ENCODE measurements at places on chromosomes 16 and 17.
A peak's percentile ranks its signal among the peaks of the same experiment; 100 is the strongest.

DNA sequence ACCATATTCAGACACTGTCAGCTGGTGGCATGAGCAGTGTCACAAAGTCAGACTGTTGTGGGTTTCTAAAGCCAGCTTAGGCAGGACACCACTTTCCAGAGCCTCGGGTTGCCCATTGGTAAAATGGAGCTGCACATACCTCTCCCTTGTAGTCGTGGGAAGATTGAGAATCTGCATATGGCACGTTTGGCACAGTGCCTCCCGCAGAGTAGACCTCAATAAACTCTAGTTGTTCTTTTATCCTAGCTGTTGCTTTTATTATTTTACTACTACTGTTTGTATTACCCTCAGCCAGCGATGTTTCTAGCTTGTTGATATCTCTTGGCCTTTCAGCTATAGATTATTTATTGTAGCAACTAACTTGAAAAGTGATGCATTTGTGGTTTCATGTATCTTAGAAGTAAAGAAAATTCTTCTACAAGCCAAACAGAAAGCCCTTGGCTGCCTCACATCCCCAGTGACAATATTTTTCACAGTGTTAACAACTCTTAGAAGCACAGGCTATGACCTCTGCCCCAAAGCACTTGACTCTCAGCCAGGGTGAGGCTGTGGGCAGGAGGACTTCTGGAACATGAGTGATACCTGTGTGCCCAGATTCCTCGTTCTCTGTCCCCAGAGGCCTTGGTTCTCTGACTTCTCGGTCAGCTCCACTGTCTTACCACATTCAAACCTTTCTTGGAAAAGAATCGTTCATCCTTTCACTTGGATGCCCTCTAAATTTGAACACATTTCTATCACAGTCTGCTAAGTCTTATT is 351.6 kb downstream of the SNX29 start:
- H3K4me3 ChIP-seq: no peak overlapping the region
- H3K27me3 ChIP-seq: no peaks in the 10 kb centered on the region
- peaks cover 32% of the 10 kb centered on the region for H3K4me1 ChIP-seq

DNA sequence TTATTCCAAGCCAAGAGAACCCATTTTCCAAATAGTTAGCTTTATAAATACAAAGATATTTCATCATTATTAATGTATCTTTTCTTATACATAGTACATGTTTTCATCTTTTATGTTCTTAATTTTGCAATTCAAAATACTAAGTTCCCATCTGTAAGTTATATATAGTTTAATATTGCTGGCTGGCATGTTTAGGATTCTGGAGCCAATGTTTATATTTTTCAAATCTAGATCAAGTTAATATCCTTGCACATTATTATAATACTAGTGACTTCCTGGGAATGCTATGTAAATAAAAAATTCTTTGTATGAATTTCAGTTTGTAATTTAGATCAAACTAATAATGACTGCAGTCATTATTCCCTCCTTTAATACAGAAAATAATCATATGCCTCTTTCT is 189.7 kb downstream of the CNTNAP4 start:
- H3K27me3 ChIP-seq: no peaks in the 10 kb centered on the region
- no peak overlapping the region for H3K27ac ChIP-seq
- no peak overlapping the region for H3K4me3 ChIP-seq
- H3K4me1 ChIP-seq: no peaks in the 10 kb centered on the region

- H3K27me3 ChIP-seq: no peaks in the 10 kb centered on the region
- no peak overlapping the region for H3K27ac ChIP-seq
- no peak for DNase-seq
- no peaks in the 10 kb centered on the region for H3K36me3 ChIP-seq
- no peak overlapping the region for H3K4me3 ChIP-seq
- peaks cover 6% of the 10 kb centered on the region for H3K4me1 ChIP-seq
Measured at GRCh38 chr16:56852401-56852730, 12.6 kb upstream of the SLC12A3 start.

DNA sequence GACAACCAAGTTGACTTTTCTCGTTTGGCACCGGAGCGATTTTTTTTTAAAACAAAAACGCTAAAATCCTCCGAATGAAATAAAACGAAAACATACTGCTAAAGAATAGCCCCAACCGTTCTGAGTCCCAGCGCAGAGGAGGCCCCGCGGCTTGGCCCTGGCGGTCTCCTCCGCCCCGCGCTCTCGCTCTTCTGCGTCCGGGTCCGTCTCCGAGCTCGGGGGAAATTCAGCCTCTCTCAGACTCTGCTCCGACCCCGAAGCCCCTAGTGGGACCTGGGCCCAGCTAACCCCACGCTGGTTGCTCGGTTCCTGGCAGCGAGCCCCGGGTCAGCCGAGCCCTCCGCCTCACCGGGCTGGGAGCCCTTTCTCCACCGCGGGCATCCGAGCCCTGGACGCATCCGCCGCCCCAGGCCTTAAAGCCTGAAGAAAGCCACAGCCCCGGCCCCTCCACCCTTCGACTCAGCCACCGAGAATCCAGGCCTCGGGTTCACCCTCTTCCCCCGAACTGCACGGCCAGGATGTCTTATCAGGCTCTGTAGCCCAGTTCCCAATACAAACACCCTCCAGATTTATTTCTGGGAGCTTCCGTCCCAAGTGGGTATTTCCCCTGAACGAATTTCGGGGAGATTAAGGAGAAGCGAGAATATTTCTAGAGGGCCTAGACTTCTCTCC is 1.2 kb downstream of the TBX2 start:
- peak; percentile 24 for DNase-seq
- H3K36me3 ChIP-seq: peaks cover 22% of the 10 kb centered on the region
- H3K27ac ChIP-seq: peak overlapping the region; percentile 72
- H3K4me1 ChIP-seq: peaks cover 25% of the 10 kb centered on the region
- H3K4me3 ChIP-seq: peak overlapping the region; percentile 63
- peaks cover 47% of the 10 kb centered on the region for H3K27me3 ChIP-seq

- H3K4me1 ChIP-seq: no peaks in the 10 kb centered on the region
- H3K4me3 ChIP-seq: no peak overlapping the region
- no peaks in the 10 kb centered on the region for H3K27me3 ChIP-seq
- DNase-seq: peak; percentile 75
- H3K36me3 ChIP-seq: no peaks in the 10 kb centered on the region
Measured at GRCh38 chr16:63289834-63290460, 1253.7 kb upstream of the CDH8 start.

- no peak overlapping the region for H3K27ac ChIP-seq
- H3K36me3 ChIP-seq: no peaks in the 10 kb centered on the region
- H3K4me1 ChIP-seq: no peaks in the 10 kb centered on the region
- DNase-seq: no peak
Measured at GRCh38 chr17:79974566-79975497, 60.8 kb downstream of the TBC1D16 start.

GRCh38 chr16:52819808-52820207 is 232.9 kb downstream of the CHD9NB start:
- H3K27ac ChIP-seq: no peak overlapping the region
- DNase-seq: no peak
- peaks cover 13% of the 10 kb centered on the region for H3K4me1 ChIP-seq
- no peak overlapping the region for H3K4me3 ChIP-seq
- H3K36me3 ChIP-seq: no peaks in the 10 kb centered on the region

GRCh38 chr16:57689762-57690558 is 4.6 kb upstream of the DRC7 start:
- H3K27me3 ChIP-seq: no peaks in the 10 kb centered on the region
- peaks cover 16% of the 10 kb centered on the region for H3K4me1 ChIP-seq
- H3K36me3 ChIP-seq: no peaks in the 10 kb centered on the region
- peak; percentile 18 for DNase-seq
- no peak overlapping the region for H3K27ac ChIP-seq

- no peak for DNase-seq
- no peak overlapping the region for H3K27ac ChIP-seq
- no peaks in the 10 kb centered on the region for H3K4me1 ChIP-seq
- no peak overlapping the region for H3K4me3 ChIP-seq
- no peaks in the 10 kb centered on the region for H3K36me3 ChIP-seq
- H3K27me3 ChIP-seq: no peaks in the 10 kb centered on the region
Measured at GRCh38 chr17:17365476-17366110, 62.4 kb downstream of the NT5M start.

DNA sequence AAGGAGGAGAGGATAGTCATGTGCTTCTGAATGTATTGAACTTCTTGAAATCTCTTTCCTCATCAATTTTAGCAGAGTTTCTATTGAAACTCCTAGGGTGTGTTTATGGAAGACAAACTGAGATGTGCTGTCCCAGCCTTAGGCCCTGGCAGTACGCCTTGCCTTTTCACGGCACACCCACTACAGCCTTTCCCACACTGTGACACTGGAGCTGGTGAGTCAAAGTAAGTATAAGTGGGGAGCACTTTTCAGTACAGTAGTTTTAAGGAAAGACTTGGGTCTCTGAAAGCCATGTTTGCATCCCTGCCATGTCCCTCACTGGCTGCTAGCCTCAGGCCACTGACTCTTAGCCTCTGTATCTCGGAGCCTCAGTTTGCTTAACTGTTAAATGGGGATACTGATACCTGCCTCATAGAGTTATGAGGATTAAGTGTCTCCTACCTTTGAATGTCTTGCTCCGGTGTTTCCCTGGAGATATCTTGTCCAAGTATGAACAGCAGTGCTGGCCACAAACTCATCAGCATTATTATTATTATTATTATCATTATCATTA is 144.7 kb upstream of the CRHR1 start:
- H3K4me3 ChIP-seq: no peak overlapping the region
- no peak overlapping the region for H3K27ac ChIP-seq
- H3K36me3 ChIP-seq: peaks cover 9% of the 10 kb centered on the region
- H3K27me3 ChIP-seq: no peaks in the 10 kb centered on the region
- no peaks in the 10 kb centered on the region for H3K4me1 ChIP-seq

DNA sequence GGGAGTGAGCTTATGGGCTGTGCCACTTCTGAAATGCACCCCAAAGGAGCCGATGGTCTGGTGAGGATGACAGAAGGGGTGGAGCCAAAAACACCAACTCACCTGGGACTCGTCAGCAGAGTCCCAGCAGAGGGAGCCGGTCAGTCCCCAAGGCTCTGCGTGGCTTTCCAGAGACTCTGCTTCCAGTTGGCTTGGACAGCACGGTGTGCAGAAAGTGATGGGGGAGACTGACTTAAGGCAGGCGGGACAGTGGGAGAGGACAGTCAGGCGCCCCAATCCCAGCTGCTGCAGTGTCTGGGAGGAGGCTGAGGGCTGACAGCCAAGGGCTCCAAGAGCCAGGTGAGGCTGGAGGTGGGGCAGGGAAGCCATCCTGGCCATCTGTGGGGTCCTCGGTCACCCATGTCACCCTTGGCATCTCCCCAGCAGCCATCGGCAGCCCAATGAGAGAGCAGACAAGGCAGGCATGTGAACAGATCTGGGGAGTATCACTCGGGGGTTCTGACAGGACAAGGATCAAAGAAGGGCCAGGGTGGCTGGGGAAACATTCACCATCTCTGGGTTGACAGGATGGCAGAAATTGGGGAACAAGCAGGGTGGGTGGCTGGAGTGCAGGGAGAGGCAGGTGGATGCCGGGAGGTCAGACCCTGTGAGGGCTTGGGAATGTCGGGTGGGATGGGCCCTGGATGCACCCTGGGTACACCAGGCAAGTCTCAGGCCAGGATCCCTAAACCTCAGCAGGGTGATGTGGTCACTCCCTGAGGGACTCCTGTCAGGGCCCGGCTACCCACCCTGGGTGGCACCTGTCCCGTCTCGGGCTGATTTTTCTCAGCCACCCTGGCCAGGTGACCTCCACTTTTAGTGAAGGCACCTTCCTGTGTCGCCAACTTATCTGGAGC is 8.9 kb upstream of the KRTAP17-1 start:
- no peaks in the 10 kb centered on the region for H3K27me3 ChIP-seq
- H3K4me1 ChIP-seq: no peaks in the 10 kb centered on the region
- H3K27ac ChIP-seq: no peak overlapping the region
- H3K4me3 ChIP-seq: no peak overlapping the region
- DNase-seq: no peak

DNA sequence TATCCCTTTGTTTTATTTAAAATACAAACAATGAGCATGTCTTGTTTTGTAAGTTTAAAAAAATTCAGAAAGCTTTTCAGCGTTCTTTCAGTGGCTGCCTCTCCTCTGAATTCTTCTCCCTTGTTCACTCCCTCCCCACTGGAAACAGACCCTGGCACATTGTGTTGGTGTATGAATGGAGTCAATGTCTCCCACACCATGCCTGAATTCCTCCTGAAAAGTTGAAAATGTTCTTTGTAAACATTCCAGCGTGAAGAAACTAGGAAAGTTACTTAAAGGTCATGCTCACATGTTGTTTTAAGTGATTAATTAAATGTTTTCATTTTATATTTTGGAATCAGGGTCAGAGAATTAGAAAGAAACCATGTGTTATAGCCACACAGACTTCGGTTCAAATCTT is 136.9 kb upstream of the DYNLRB2 start:
- H3K36me3 ChIP-seq: no peaks in the 10 kb centered on the region
- H3K27ac ChIP-seq: no peak overlapping the region
- no peak for DNase-seq
- peaks cover 75% of the 10 kb centered on the region for H3K27me3 ChIP-seq

DNA sequence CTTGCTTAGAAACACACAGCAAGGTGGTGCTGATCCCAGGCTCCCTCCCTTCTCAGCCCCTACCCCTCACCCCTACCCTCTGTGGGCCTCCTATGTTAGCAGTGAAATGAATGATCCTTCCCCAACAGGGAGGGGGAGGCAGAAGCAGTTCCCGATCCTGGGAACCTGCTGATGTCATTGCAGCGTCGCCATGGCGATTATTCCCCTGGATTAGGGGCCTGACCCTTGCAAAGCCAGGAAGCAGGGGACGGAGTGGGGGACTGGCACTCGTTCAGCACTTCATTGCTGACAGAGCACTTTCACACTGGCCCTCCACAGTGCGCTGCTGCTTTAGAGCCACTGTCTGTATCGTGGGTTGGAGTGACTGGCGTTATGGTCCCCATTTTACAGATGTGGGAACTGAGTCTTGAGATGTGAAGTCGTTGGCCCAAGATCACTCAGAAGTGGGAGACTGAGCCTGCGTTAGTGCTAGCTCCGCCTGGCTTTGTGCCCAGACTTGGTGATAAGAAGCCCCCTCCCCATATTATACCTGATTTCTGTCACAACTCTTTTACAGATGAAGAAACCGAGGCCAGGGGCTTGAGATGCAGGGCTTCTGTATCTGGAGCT is 26.6 kb downstream of the LASP1 start:
- H3K27me3 ChIP-seq: no peaks in the 10 kb centered on the region
- H3K4me1 ChIP-seq: peaks cover 12% of the 10 kb centered on the region
- no peak for DNase-seq
- peaks cover 2% of the 10 kb centered on the region for H3K36me3 ChIP-seq

DNA sequence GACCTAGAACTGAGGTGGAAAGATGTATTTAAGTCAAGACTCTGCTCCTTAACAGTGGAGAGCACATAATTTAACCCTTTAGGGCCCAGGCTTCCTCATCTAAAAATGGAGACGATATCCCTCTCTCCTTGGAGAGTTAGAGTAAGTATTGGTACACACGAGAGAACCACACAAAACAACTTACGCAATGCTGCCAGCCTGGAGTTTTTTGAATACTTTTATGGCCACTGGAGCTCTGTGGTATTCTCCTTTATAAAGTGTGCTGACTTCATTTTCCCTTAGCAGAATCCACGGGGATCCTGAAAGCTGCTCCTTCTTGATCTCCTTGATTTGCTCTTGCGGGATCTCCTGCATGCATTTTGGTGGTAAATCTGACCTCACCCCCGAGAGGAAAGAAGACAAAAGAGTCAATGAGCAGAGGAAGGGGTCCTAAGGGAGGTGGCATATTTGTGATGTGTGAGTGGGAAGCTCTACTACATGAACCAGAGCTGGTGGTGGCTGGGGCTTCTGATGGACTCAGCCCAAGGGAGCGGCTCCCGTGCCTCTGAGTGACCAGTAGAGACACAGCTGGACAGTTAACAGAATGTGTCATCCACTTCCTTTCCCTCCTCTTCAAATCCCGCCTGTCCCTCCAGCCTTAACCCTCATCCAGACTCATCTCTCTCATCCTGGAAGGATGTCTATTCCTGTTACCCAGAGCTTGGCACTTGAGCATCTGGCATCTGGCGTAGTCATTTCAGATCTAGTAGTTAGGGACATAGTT is 9.4 kb downstream of the MLKL start:
- peaks cover 2% of the 10 kb centered on the region for H3K4me1 ChIP-seq
- no peak overlapping the region for H3K4me3 ChIP-seq
- no peak overlapping the region for H3K27ac ChIP-seq
- peak; percentile 57 for DNase-seq
- no peaks in the 10 kb centered on the region for H3K27me3 ChIP-seq
- no peaks in the 10 kb centered on the region for H3K36me3 ChIP-seq

Data from cardiac muscle cell (in vitro differentiated cells and primary cell).